Esophagus muscularis mucosa (tissue), 4 donors: ENCODE measurements at places on chromosomes 2 and 18. TPM values are rescaled to one million over a fixed set of nuclear protein-coding genes. Genes with fewer than 3 reads are reported as not detected.

- no peak for DNase-seq
Measured at GRCh38 chr2:173395567-173396351, 41.1 kb downstream of the CDCA7 start.

CACNB4 gene
- total RNA-seq, result 3.5 TPM

ERBB4 gene
- under 0.01 TPM for total RNA-seq

GRCh38 chr2:218387369-218388194 is 5.5 kb downstream of the SLC11A1 start:
- no peak for DNase-seq

- DNase-seq, result no peak
Measured at GRCh38 chr2:228901531-228901930, 369.6 kb downstream of the PID1 start.

DNA sequence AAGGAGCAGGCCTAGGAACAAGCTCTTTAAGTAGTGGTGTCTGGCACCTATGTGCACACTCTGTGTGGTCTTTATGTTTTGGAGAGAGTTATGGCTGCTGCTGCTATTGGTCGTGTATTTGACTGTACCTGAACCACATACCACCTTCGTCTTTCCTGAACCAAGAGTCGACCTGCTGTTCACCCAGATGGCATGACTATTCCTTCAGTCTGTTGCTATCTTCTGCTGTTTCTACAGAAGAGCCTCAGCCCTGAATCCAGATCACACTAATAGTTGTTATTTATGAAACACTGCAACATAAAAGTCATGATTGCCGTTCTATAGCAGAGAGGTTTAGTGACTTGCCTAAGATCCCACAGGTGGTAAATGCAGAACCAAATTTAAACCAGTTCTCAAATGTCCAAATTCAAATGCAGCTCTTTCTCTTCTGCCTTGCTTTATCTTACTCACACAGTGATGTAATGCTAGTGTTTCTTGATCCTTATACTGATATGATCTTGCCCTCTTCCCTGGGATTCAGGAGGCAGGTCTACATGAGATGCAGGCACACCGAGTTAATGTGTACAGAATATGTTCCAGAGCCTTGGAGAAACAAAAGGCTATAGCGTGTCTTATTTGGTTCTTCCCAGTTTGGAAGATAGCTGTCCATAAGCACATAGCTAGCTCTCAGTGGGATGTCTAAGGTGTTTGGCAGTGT is 122.1 kb upstream of the FOSL2 start:
- no peak for DNase-seq

- no peak for DNase-seq
Measured at GRCh38 chr2:112627060-112628040, 18.4 kb upstream of the SLC20A1 start.

MAP3K19 gene
- not detected for total RNA-seq

GRCh38 chr18:49933530-49934128 is 120.3 kb upstream of the ACAA2 start:
- no peak for DNase-seq

GRCh38 chr2:25894135-25894830 is 16.0 kb upstream of the ASXL2 start:
- DNase-seq, result no peak

DNA sequence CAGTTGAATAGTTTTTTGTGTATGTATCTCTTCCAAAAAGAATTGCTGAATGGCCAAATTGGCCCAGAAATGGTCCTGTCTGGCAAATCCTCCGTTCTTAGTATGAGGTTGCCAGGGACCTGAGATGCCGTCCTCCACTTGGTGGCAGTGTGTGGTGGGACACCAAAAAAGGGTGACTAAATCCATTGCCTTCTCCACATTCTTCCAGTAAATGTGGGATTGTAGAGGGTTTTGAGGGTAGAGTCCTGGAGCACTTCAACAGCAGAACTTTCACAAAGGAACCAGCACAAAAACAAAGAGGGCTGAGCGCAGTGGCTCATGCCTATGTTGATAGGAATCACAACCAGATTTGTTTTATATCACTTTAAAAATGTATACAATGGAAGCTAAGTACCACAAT is 199.9 kb downstream of the BCL2 start:
- DNase-seq, result no peak

GRCh38 chr2:213806125-213806726 is 522.0 kb downstream of the SPAG16 start:
- no peak for DNase-seq

LONRF2 gene
- total RNA-seq, result 33.6 TPM

DNA sequence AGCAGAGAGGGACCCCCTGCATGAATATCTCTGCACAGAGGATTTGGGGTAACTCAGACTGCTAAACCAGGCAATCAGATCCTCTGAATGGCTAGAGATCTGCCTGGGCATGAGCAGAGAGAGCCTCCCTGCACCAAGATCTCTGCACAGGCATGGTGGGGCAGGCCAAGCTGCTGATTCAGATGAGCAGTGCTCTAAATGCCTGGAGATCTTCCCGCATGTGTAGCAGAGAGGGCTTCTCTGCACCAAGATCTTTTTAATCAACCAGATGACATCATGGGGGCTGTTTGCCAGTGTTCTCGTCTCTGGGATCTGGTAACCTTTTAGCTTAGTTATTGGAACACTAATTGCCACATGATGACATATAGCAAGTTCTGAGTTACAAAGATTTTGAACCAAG is 301.3 kb upstream of the GALNT5 start:
- no peak for DNase-seq

DNA sequence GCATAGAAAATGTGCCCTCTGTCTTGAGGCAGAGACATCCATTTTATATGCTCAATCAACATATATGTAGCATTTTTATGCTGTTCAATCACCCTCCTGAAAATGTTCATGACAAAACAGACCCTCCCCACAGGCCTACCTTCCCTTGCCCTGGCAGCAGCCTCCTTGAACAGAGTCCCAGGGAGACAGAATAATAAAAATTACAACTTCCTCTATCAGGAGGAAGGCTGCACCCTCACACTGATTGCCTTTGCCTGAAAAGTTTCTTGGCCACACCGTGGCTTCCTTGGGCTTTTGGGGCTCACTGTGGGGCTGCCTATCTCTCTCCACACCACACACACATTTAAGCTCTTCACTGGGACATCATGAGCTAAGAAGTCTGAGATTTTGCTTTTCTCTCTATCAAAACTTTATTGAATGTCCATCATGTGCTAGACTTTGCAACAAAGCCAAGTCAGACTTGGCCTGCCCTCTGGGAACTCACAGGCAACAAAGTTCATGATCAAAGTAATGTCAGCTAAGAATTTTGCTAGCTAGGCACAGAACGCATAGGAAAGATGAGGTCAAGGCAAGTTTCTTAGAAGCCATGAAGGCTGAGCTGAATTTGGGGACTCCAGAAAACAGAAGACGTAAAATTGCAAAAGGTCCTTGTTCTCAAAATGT is 101.6 kb downstream of the BCL2L11 start:
- DNase-seq, result no peak

DNA sequence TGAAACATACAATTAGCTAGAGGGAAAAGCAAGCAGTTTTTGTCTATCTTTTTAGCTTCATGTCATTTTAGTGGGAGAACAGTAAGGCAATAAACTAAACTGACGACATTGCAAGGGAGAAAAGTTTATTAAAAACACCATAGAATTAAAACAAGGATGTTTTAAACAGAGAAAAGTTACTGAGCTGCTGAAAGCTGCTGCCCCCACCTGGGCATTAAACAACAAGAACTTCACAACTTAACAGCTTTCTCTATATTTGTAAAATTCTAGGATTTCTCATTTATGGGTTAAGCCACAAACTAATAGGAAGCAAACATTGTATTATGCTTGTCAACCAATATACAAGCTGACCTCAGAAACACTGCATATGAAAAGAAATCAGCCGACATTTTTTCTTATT is 289.2 kb downstream of the ERBB4 start:
- DNase-seq, result no peak

ASIC4 gene
- not detected for total RNA-seq

- DNase-seq, result no peak
Measured at GRCh38 chr2:8722986-8723385, 41.1 kb downstream of the ID2 start.

DNA sequence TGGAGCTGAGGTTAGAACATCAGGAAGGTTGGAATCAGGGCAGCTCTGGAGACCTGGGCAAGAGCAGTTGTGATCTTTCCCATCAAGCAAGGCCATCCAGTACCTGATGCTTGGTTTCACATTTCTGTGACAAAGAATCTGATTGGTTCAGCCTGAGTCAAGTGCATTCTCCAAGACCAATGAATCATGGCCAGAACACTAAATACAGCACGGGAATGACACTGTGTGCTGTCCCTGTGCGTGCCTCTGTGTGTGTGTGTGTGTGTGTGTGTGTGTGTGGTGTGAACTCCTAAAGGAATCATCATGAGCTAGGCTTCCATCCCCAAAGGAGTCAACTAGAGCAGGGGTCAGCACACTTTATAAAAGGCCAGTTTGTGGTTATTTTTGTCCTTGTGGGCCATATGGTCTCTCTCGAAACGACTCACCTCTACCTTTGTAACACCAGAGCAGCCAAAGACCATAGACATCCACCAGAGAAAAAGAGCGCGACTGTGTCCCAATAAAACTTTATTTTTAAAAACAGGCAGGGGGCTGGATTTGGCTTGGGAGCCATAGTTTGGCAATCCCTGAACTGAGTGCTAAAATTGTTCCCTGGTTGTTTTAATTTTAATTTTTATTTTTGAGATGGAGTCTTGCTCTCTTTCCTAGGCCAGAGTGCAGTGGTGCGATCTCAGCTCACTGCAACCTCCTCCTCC is 99.7 kb downstream of the INHBB start:
- no peak for DNase-seq

DNA sequence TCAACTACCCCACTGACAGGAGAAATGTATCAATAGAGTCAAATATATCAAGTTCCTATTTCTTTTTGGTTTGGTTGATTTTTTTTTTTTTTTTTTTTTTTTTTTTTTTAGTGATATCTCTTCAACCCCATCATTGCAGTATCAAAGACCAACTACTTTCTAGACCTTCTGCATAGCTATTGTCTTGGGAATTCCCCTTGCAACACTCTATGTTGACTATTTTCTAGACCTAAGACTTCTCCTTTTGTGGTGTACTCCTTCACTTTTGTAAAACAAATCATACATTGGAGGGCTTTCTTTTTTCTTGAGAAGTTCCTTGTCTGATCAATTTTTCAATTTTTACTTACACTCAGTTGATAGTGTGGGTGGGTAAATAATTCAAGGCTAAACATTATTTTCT is 46.5 kb upstream of the NR4A2 start:
- DNase-seq, result no peak

- no peak for DNase-seq
Measured at GRCh38 chr2:96324721-96325040, 436 bp upstream of the ITPRIPL1 start.

RSAD2 gene
- 7.0 TPM for total RNA-seq

DNA sequence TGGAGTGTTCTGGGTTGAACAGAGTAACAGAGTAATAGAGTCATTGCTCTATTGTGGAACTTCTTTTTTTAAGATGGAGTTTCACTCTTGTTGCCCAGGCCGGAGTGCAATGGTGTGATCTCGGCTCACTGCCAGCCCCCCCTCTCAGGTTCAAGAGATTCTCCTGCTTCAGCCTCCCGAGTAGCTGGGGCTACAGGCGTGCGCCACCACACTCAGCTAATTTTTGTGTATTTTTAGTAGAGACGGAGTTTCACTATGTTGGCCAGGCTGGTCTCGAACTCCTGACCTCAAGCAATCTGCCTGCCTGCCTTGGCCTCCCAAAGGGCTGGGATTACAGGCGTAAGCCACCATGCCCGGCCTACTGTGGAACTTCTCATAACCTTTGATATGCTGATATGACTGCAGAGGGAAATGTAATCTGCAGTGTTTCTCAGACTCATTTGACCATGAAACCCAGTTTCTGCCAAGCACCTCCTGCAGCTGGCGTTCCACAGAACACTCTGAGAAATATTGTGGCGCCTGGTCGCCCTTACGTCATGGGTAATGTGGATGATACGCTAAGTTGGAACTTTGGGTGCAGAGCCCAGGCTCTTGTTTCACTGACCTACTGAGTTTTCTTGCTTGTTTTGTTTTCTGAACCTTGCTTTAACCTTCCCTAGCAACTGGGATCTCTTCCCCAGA is 213.8 kb downstream of the BCL2 start:
- DNase-seq, result no peak

DNA sequence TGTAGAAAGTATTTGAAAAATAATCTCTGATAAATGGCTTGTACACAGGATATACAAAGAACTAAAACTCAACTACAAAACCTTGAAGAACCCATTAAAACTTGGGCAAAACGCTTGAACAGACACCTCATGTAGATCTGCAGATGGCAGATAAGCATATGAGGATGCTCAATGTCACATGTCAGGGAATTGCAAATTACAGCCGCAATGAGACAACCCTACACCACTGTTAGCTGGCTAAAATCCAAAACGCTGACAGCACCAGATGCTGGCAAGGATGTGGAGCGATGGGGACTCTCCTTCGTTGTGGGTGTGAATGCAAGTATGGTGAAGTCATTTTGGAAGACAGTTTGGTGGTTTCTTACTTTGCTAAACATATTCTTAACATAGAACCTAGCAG is 53.7 kb downstream of the SNTG2 start:
- no peak for DNase-seq

EFEMP1 gene
- total RNA-seq, result 113 TPM

DNA sequence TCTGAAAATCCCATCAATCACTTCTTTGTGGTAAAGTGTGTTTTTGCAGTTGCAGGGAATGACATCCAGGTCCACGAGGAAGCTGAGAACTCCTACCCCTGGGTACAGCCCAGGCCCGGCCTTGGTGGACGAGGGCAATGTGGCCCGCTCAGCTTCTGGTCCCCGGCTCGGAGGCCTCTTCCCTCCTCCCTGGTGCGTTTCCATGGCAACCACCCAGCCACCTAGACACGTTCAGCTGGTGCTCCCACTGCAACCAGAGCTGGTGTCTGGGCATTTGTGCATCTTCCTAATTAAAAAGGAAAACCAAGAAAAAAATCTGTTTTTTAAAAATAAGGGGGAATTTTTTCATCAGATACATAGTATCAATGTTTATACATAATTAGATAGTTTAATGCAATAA is 603.6 kb upstream of the SALL3 start:
- no peak for DNase-seq

DNA sequence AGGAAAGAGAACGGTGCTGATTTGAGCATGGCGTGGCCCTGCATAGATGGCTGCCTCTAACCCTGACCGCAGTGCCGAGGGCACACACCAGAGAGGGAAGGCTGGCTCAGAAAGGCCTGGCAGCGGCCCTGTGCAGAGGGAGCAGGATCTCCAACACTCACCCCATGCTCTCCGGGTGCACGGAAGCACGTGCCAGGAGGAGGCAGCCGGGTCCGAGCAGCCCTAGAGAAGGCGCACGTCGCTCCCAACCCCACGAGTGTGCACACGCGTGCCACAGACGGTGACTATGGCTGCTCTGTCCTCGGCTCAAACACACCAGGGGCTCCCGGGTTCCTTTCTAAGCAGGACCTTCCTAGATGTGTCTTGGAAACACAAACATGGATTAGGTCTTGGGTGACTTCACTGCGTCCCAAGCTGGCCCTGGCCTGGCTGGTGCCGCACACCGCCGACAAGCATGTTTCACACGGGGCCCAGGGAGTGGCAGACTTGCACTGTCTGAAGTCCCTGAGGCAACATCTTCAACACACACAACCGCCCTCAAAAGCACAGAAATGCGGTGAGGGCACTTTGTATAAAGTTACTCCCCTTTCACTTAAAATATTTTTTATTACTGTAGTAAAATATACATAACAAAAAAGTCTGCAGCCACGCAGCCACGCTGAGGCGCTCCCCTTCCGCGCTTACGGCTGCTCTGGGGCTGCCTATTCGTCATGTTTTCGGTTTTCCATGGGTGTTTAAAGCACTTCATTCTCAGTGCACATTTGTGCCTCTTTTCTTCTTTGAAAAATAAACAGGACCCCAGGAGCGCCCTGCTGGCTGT is 110.0 kb downstream of the ZNF516 start:
- DNase-seq, result no peak

CMPK2 gene
- 4.4 TPM for total RNA-seq
